HepG2 (cell line): ENCODE measurements at places on chromosomes 4 and X.

GRCh38 chrX:150625875-150626274 is 57.5 kb downstream of the MTM1 start:
- no peak for DNase-seq

GRCh38 chr4:86416081-86416480 is 56.2 kb upstream of the MAPK10 start:
- no peak for DNase-seq

GRCh38 chr4:7938266-7938608 is 1.4 kb downstream of the AFAP1 start:
- DNase-seq = no peak

GRCh38 chrX:72306851-72307645 is 1.3 kb upstream of the CITED1 start:
- peak; percentile 17 for DNase-seq
